Fibroblast of gingiva (primary cell): ENCODE measurements at places on chromosomes 2 and 18.

DNA sequence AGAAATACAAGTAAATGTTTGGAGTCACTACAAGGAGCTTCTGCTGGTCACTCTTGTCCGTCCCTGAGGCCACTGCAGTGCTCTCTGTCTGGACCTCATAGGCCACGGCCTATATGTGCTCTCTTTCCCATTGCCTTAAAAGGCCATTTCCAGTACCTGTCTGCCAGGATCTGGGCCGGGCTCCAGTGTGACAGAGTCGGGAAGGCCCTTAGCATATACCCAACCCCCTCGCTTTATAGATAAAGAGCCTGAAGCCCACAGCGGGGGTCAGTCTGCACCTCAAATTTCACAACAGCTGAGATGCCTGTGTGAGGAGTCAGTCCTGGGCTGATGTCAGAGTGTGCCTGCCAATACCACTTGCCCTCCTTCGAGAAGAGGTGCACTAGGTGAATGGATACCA, 39.9 kb downstream of the ADD2 start:
- no peak for DNase-seq

GRCh38 chr18:68466672-68467071, 248.2 kb downstream of the TMX3 start:
- no peak for DNase-seq

DNA sequence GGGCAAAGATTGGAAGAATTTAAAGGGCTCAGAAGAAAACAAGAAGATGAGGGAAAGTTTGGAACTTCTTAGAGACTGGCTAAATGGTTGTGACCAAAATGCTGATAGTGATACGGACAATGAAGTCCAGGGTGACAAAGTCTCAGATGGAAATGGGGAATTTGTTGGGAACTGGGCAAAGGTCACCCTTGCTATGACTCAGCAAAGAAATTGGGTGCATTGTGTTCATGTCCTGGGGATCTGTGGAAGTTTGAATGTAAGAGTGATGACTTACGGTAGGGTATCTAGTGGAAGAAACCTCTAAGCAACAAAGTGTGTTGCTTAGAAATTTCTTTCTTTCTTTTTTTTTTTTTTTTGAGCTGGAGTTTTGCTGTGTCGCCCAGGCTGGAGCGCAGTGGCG, 6.0 kb upstream of the IL1A start:
- DNase-seq = no peak

- no peak for DNase-seq
Measured at GRCh38 chr2:56185582-56186046, 1.8 kb downstream of the CCDC85A start.

- peak; percentile 58 for DNase-seq
Measured at GRCh38 chr2:237400199-237400598, 13.8 kb downstream of the COL6A3 start.

DNA sequence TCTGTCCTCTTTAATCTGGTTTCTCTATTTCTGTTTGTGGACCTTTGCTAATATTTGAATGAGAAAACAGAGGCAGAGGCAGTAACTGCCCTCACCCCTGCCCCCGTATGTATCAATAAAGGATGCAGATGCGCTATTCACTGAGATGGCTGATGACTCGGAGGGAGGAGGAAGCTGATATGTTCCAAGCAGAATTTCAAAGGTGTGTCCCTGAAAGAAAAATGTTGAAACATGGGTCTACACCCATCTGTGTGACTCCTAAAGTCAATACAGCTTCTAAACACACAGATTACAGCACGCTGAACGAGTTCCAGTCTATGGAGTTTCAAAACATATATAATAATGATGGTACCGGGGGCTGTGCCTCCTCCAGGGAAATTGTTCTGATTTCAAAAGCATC, 38.8 kb downstream of the EPHA4 start:
- DNase-seq = no peak

- no peak for DNase-seq
Measured at GRCh38 chr18:70246061-70246466, 40.6 kb upstream of the RTTN start.

GRCh38 chr18:9996094-9996493, 82.3 kb downstream of the VAPA start:
- DNase-seq = no peak

DNA sequence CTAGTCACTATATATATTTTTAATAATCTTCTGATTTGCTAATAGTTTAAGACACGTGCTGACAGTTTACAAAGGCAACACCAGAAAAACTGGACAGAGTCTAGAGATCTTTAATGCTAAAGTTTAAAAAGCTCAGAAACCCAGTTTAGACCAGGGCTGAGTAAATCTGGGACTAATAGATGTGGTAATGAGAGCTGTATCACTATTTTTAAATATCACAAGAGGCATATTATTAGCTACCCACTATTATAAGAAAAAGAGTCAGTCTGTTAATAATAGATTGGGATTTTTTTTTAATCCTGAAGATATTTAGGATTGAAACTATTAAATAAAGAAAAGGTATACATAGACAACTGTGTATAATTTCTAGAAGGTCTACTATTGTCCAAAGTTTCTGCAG, 299.9 kb downstream of the ZEB2 start:
- DNase-seq = no peak

- DNase-seq = peak; percentile 94
Measured at GRCh38 chr2:48448274-48449061, 81.5 kb upstream of the STON1 start.

DNA sequence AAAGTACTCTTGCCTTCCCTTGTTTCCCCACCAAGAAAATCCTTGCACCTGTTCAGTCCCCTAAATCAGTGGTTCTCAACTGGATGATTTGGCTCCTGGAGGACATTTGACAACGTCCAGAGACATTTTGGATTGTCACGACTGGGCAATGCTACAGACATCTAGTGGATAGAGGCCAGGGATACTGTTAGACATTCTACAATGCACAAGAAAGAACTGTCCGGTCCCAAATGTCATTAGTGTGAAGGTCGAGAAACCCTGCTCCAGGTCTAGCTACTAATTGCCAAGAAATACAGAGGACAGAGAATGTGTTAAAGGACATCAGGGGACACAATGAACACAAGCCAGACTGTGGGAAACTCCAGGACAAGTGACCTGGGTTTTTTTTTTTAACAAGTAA, 60.0 kb downstream of the LRP2 start:
- DNase-seq = no peak
